Chondrocyte (in vitro differentiated cells): ENCODE measurements at places on chromosomes 2 and 18.

DNA sequence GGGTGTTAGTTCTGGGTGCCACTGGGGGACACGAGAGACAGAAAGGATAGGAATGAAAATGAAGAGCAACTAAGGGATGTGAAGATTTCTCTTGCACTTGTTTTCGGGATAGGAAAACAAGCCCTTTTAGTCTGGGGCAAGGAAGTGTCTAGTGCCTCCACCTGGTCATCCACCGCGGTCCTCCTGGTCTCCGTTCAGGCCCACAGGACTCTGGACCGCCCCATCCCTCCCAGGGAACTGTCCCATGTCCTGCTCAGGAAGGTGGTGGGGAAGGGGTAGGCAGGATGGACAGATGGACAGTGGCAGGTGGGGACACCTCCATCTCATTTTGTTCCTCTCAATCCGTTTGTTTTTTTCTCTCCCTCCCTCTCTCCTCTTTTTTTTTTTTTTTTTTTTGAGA, 45.9 kb downstream of the AGAP1 start:
- DNase-seq, result peak; percentile 68

GRCh38 chr2:219648963-219649362, 21.5 kb downstream of the SLC4A3 start:
- DNase-seq, result no peak

DNA sequence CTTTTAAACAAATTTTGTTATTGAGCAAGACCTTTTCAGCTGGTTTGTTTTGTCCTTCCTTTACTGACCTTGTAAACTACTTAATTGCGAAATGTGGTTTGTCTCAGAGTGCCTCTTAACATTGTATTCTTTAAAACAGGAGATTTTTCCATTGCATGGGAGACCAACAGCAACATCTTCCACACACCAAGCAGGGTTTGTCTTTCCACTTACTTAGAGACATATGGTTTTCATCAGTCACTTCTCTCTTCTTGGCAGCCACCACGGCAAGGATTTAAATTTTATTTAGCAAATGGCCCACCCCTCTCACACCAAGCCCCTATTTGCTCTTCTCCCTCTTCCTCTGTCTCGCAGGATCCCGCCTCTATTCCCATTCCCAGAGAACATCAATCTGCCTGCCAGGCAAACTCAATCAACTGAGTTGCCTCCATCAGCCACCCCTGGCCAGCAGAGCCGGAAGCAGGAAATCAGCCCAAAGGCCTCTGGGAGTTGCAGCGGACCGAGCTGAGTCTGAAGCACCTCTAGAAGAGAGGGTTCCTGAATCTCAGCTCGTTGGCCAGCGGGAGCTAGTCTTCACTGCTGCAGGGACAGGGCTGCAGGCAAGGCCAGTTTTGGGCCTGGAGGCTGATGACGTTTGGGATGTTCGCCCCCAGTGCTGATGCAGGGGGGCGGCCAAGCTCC, 11.3 kb upstream of the CIB4 start:
- DNase-seq, result peak; percentile 50

GRCh38 chr2:73117441-73117840, 4.7 kb upstream of the RAB11FIP5 start:
- no peak for DNase-seq

DNA sequence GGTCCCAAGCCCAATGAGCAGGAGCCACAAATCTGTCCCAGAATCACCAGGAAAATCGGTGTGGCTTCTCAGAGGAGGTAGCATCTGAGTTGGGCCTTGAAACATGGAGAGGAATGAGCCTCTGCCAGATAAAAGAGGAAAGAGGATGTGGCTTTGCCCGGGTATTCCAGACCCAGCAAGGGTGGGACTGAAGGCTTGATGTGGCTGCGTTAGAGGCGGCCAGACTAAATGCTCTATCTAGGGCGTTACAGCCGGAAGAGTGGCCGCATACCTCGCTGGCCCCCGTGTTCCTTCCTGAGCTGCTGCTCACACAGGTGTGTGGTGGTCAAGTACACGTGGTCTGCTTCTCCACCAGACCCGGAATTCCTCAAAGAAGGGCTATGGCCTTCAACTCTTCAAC, 33.9 kb upstream of the POMC start:
- DNase-seq, result no peak

- no peak for DNase-seq
Measured at GRCh38 chr2:182132605-182133004, 147.0 kb downstream of the PPP1R1C start.

DNA sequence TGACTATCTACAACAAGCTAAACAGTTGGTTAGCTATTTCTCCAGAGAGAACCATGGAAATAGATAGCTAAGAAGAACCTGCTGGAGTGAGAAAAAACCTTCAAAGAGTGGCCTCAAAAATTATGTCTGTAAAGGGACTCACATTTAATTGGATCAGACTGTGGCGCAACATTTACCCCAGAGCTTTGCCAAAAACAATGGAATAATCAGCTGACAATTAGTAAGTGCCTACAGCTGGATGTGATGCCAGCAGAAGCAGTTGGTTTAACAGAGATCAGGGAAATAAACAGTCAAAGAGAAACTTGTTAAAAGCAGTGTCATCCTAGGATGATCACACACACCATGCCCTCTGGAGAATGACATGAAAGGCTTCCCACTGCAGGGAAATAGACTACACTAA, 310.7 kb downstream of the CLIP4 start:
- no peak for DNase-seq

DNA sequence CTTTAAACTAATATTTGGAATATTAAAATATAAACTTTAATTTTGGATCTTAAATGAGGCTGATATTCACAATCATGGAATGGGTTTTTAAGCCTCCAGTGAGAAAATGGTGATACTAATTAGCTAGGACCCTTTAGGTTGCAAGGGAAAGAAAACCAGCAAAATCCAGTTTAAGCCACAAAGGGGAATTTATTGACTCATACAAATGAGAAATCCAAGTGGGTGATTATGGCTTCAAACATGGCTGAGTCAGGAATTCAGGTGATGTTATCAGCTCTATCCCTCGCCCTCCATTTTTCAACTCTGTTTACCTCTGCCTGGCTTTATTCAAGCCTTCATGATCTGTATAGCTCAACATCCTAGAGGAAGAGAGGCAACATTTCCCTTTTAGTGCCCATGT, 75.3 kb upstream of the DLX2 start:
- DNase-seq, result no peak

DNA sequence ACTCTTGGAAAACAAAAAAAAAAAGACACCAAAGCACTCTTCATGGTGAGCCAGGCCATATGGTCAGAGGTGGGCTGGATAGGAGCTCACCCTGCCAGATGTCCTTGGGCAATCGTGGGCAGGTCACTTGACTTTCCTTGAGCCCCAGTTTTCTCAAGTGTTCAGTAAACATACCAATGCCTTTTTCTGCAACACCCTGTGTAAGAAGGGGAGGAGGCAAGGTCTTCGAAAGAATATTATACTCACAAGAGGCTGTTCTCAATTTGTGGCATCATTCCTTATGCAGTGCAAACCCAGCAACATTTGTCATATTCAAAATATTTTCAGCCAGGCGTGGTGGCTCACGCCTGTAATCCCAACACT, 22.9 kb upstream of the TMEM87B start:
- no peak for DNase-seq
